ENCODE measurements at places on chromosomes 13 and 19. TPM values are rescaled to one million over a fixed set of nuclear protein-coding genes. Genes with fewer than 3 reads are reported as not detected.

GRCh38 chr13:70424428-70424827 is 316.2 kb upstream of the KLHL1 start:
- no peak for DNase-seq

- peak; percentile 51 for DNase-seq
Observed at GRCh38 chr19:7450243-7451223, 38.3 kb downstream of the PEX11G start.

Gene C19orf44
- total RNA-seq, result 7.5 TPM

Gene DHDH
- total RNA-seq, result not detected

DNA sequence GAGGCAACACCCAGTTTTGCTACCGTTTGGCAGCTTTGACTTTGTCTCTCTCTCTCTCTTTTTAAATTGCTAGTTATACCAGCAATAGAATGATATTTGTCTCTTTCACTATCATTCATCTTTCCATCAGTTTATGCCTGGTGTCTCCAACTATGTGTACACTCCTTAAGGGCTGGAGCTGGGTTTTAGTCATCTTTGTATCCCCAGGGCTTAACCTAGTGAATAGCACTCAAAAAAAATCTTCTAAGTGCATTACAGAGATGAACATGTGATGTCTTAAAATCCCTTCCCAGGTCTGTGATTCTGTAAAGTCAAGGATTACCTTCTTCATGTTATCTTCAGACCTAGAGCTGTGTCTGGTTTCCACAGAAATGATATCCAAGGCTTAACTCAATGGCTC is 7.8 kb upstream of the UBL3 start:
- no peak for DNase-seq

DNA sequence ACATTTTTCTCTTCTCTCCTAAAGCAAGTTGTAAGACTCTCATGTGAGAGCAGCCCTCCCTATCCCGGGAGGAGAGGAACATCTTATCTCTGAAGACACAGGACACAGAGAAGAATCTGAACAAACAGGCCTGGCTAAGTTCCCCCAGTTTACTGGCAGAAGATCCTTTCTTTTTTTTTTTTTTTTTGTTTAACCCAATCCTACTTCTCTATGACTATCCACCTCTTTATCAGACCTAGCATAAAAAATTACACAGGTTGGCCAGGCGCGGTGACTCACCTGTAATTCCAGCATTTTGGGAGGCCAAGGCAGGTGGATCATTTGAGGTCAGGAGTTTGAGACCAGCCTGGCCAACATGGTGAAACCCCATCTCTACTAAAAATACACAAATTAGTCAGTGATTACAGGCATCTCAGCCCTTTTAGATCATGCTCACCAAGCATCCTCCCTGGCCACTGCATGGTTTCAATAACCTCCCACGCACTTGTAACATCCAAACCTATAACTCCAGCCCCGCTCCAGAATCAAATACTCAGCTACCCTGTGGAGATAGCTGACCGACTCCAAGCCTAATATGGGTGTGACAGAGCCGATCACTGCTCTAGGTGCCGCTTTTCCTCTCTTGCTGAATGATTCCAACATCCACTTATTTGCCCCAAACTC is 27.3 kb upstream of the MUC16 start:
- DNase-seq, result no peak

Gene CEACAM18
- not detected for total RNA-seq

GRCh38 chr13:75512253-75512652 is 25.4 kb downstream of the COMMD6 start:
- DNase-seq, result no peak

- DNase-seq, result no peak
Observed at GRCh38 chr13:89852570-89852969, 1494.9 kb upstream of the MIR17HG start.

- peak; percentile 98 for DNase-seq
Observed at GRCh38 chr13:113837560-113838355, 26.1 kb downstream of the GAS6 start.

- peak; percentile 59 for DNase-seq
Observed at GRCh38 chr13:51785712-51786424, 18.1 kb downstream of the DHRS12 start.

DNA sequence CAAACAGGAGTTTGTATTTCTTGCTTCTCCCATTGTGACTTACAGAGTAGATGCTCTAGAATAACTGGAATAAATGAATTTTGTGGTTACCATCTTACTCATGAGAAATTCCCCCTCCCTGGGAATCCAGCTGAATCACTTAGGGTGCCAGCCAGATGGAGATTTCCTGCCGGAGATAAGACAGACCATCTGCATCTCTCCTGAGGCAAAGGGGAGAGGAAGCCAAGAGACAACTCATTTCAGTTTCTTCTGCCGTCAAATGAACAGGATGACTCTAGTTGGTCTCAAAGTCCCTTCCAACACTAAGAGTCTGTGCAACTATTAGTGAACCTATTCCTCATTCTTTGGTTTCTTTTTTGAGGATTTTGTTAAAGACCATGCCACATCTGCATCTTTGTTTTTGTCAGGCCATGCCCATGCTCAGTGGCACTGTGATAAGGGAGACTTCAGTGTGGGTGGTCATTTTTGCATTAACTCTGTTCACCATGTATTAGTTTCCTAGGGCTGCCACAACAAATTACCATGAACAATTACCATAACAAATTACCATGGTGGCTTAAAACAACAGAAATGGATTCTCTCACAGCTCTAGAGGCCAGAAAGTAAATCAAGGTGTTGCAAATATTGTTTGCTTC is 112.8 kb downstream of the NDFIP2 start:
- peak; percentile 92 for DNase-seq

DNA sequence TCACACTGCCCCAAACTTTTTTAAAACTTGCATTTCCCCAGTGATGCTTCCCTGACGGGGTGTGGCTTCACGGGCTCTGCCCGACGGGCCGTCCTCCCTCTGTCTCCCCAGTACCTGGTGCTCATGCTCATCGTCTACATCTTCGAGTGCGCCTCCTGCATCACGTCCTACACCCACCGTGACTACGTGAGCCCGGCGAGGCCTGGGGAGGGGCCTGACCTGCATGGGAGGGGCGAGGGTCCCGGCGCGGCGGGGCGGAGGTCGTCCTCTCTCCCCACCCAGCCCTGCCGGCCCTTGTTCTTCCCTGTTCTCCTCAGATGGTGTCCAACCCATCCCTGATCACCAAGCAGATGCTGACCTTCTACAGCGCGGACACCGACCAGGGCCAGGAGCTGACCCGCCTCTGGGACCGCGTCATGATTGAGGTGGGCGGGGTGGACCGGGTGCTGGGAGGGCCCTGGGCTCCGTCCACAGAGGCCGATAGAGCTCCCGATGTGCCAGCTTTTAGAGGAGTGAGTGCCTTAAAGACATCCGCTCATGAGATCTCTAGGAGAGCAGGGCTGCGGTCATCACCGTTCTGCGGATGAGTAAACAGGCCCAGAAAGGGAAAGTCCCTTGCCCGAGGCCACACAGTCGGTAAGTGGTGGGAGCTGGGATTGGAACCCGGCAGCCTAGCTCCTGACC is 6.9 kb downstream of the UPK1A start:
- DNase-seq, result peak; percentile 48

- DNase-seq, result no peak
Observed at GRCh38 chr19:31500197-31500830, 151.1 kb upstream of the TSHZ3 start.

GRCh38 chr13:59442944-59443486 is 720.7 kb downstream of the DIAPH3 start:
- peak; percentile 2 for DNase-seq

Gene WDR87
- not detected for total RNA-seq

- DNase-seq, result no peak
Observed at GRCh38 chr13:85512421-85512820, 286.8 kb downstream of the SLITRK6 start.

DNA sequence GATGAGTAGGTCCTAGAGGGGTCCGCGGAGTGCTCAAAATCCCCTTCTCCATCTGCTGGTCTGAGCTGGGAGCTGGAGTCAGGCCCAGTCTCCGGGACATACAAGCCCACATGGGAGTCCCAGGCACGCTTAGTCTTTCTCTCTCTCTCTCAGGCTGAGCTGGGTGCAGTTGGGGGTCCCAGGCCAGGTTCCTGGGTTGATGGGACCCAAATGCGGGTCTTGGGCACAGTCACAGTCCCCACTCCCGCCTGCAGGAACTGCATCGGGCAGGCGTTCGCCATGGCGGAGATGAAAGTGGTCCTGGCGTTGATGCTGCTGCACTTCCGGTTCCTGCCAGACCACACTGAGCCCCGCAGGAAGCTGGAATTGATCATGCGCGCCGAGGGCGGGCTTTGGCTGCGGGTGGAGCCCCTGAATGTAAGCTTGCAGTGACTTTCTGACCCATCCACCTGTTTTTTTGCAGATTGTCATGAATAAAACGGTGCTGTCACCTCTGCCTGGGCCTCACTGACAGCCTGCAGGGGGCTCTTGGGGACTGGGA is 23.8 kb downstream of the CYP4F12 start:
- no peak for DNase-seq

DNA sequence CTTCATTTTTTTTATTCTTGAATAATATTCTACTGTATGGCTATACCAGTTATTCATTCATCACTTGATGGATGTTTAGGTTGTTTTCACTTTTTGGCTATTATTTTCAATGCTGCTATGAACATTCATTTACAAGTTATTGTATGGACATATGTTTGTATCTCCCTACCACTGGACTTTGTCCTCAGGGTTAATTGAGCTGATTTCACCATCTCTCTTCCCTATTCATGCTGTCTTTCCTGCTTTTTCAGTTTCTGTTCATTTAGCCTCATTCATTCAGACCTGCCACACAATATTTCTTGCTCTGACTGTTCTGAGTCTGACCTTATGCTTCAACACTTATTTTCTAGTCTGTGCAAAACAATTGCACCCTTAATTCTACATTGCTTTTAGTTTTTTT is 12.3 kb upstream of the C1QTNF9B start:
- no peak for DNase-seq

Gene NFIX
- 160 TPM for total RNA-seq

GRCh38 chr13:95367309-95367843 is 66.1 kb upstream of the ABCC4 start:
- no peak for DNase-seq

DNA sequence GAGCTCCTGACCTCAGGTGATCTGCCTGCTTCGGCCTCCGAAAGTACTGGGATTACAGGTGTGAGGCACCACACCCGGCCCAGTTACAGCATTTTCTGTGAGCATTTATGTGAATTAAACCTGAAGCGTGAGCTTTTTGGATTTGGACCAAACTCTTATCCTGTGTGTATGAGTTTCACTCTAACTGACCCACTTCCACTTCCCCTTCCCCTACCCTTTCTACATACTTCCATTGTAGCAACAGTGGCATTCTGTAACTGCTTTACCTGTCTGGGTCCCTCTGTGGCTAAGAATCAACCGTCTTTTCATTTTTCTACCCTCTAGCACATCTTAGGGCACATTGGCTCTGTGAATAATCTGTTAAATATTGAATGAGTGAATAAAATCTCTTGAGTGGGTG is 16.2 kb downstream of the FRY start:
- no peak for DNase-seq
